ENCODE measurements at places on chromosomes 4 and X.
A peak's percentile ranks its signal among the peaks of the same experiment; 100 is the strongest.

GRCh38 chrX:45980726-45981125 is 564.5 kb downstream of the ZNF674 start:
- DNase-seq, result no peak

GRCh38 chr4:73406548-73406875 is 2.4 kb downstream of the ALB start:
- no peak for DNase-seq

DNA sequence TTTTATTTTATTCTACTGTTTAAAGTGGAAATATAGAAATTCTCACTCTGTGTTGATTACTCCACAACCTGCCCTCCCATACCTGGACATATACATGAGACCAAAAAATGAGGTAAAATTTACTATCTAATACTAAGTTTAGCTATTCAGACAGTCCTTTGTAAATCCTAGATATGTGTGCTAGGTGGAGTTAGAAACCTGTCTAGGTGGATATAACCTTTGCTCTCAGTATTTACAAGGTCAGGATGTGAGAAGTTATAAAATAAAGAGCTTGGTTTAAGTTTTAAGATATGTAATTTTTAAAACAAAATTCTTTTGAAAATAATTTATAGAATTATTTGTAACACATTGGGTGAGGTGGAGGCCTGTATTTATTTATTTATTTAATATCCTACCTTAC is 221.5 kb downstream of the PCDH7 start:
- no peak for DNase-seq

- DNase-seq, result no peak
These were observed 50.7 kb downstream of the CLDN34 start for GRCh38 chrX:10017872-10018271.

- no peak for DNase-seq
These were observed 52.1 kb downstream of the NPY5R start for GRCh38 chr4:163395758-163396157.

GRCh38 chr4:145797278-145797677 is 117.3 kb downstream of the C4orf51 start:
- DNase-seq, result no peak

GRCh38 chr4:110926841-110927400 is 304.0 kb upstream of the PITX2 start:
- no peak for DNase-seq

DNA sequence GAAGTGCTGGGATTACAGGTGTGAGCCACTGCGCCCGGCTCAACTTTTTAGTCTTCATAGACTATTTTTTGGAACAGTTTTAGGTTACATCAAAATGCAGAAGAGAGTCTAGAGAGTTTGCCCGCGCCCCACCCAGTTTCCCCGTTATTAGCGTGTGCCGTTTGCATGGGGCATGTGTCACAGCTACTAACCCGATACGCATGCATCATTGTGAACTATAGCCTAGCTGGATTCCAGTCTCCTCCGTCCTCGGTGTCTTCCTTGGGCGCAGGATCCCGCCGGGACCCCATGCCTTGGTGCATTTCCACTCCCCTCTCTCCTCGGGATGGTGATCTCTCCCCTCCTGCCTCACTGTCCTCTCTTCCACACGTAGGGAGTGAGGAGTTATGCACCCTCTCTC is 85.5 kb upstream of the ADRA2C start:
- DNase-seq, result peak; percentile 2

GRCh38 chrX:747176-747575 is 116.6 kb downstream of the SHOX start:
- DNase-seq, result no peak

- no peak for DNase-seq
These were observed 63.1 kb downstream of the SLC10A7 start for GRCh38 chr4:146458594-146458993.

GRCh38 chr4:164239976-164240375 is 514.0 kb upstream of the SMIM31 start:
- DNase-seq, result no peak

DNA sequence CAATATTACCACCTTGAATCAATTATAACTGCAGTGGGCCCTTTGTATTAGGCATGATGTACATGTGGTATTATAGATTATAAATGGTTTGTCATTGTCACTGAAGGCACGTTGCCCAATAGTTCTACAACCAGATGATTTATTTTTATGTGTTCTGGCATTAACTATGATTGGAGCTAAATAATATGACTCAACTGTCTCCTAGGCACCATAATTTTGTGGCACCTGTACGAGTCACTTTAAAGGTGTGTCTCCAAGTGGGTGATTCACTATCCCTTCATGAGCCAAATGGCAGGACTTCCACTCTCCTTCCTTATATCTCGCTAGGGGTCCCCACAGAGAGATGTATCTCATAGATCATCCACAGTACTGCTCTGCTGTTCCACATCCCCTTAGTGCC is 6.1 kb upstream of the SMPX start:
- no peak for DNase-seq

All from left cardiac atrium (tissue), 4 donors.